ENCODE measurements at places on chromosomes 6 and 20.

DNA sequence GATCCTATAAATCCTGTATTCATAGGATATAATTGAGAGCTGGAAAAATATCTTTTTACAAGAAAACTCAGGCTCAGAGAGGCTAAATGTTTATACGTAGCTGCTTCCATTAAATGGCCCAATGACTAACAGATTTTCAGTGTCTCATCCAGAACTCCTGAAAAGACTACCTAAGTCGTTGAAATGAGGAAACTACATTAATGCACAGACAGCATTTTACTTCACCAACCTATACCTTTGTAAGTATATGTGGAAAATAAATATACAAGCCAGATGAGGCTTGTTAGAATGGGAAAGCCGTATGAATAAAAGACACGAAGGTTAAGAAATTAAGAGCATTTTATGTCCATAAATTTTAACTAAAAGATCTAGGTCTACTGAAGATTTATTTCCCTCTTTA, 8.4 kb upstream of the SNX14 start:
- DNase-seq, result no peak

- no peak for DNase-seq
Observed at GRCh38 chr20:59412181-59412580, 111.8 kb downstream of the EDN3 start.

GRCh38 chr6:116667623-116668022, 943 bp downstream of the ZUP1 start:
- no peak for DNase-seq

DNA sequence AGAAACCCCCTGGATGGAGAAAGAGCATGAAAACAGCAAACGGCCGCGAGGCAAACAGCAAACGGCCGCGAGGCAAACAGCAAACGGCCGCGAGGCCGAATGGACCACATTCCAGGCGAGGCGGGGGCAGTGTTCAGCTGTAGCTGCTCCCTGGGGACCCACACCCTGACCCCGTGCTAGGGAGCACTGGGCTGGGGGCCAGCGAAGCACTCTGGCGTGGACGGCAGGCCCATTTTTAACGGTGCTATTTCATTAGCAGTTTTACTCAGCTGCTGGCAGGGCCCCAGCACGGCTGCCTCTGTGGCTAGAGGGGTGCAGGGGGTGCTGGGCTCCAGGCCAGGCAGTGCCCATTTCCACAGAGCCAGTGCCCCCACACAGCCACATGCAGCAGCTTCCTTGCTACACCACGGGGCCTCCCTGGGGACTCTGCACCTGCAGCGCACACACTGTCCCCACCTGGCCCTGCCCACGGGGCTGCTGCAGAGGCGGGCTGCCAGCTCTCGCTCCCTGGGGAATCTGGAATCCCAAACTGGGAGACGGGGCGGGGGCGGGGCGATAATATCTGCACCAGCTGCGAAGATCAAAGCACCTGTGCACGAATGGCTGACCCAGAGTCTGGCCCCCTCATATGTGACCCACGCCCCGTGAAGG, 35.6 kb upstream of the SLCO4A1 start:
- DNase-seq, result peak; percentile 73

DNA sequence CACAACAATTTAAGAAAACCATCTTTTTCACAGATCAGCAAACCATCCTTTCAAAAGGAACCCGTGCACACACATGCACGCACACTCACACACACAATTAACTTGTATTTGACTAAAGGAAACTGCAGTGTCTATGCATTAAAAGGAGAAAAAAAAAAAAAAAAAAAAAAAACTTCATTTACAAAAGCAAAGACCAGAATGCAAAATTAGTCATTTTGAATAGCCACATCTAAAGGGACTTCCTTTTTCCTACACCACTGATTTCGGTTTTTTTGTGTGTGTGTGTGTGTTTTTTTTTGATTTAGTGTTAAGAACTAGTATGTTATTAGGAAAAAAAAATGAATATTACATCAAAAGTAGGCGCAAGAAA, 6.3 kb downstream of the ZMYND8 start:
- DNase-seq, result no peak

All from urothelium cell line (cell line).